ENCODE measurements at places on chromosomes 3 and 15.

- no peak for DNase-seq
Observed at GRCh38 chr15:89652666-89653065, 2.6 kb downstream of the KIF7 start.

GRCh38 chr3:4687167-4687566, 194.0 kb downstream of the ITPR1 start:
- DNase-seq = no peak

GRCh38 chr15:82305621-82306048, 43.0 kb downstream of the SAXO2 start:
- DNase-seq = no peak

GRCh38 chr3:46921871-46922271, 44.4 kb downstream of the PTH1R start:
- no peak for DNase-seq

- no peak for DNase-seq
Observed at GRCh38 chr15:85778107-85778776, 16.5 kb downstream of the KLHL25 start.

- no peak for DNase-seq
Observed at GRCh38 chr15:43769584-43770228, 7.1 kb downstream of the ELL3 start.

DNA sequence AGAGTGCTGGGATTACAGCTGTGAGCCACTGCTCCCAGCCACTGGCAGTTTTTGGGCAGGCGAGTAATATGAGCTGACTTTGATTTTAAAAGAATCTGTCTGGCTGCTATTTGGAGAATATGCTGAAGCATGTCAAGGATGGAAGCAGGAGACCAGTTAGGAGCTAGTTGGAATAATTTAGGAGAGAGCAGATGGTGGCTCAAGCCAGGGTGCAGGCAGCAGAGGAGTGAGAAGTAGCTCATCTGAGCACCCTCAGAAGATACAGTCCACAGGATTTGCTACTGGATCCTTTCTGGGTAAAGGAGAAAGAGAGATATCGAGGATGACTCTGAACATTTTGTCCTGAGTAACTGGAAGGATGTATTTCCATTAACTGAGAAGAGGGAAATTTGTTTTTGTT, 30.4 kb upstream of the BDH1 start:
- no peak for DNase-seq

GRCh38 chr3:149494759-149495580, 20.5 kb downstream of the TM4SF4 start:
- DNase-seq = no peak

DNA sequence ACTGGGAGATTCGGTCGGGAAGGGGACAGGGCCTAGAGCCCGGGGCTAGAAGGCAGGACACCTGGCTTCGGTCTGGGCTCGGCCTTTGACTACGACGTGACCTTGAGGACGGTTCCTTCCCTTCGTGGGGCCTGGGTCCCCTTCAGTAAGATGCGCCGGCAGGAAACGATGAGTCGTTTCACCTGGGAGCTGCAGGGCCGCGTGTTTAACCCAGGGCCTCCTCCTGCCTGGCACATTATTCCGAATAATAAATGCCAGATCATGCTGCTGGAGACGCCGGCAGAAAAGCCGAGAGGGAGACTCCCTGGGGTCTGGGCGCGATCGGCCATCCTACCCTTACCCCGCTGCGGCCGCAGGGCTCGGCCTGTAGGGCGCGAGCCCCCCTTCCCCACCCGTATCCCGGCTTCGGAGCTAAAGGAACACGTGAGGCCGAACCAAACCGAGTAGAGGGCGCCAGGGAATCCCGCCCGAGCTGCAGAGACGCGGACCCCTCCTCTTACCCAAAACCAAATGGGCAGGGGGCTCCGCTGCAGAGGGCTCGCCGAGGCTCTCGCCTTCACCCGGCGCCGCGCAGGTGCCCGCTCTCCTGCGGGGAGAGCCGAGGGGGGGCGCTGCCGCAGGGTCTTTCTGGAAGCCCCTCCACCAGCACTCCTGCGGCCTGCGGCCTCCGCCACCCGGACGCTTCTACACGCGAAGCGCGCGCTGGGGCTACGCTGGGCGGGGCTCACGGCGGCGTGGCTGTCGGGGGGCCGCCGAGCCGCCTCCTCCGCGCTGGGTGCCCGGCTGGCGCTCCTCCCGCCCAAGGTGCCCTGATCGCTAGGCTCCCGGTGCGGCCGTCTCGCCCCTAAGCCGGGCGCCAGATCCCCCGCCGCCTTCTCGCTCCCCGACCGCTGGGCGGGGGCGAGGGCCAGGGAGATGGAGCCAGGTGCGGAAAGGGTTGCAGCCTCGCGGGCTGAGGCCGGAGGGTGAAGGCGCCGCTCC, at the start of gene BDH1:
Gene BDH1, minus strand, starts transcription at position 688 of the 981 bp plus-strand sequence. CDS start 9,525 bp downstream, outside the sequence.
- no peak for DNase-seq

- no peak for DNase-seq
Observed at GRCh38 chr3:47512416-47513124, 942 bp downstream of the ELP6 start.

DNA sequence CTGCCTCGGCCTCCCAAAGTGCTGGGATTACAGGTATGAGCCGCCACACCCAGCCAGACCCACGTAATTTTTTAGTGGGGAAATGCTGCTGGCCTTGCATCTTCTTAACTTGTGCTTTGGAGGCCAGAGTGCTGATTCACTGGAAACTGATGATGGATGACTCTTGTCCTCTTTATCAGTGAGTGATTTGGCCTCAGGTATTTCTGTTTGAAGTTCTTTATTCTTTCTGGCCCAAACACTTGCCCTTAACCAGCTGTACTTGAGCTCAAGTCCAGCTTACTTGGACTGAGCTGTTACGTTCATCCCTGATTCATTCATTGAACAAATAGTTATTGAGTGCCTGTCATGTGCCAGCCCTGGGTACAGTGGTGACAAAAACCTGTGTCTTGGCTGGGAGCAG, 4.2 kb downstream of the PTPN23 start:
- DNase-seq = no peak

DNA sequence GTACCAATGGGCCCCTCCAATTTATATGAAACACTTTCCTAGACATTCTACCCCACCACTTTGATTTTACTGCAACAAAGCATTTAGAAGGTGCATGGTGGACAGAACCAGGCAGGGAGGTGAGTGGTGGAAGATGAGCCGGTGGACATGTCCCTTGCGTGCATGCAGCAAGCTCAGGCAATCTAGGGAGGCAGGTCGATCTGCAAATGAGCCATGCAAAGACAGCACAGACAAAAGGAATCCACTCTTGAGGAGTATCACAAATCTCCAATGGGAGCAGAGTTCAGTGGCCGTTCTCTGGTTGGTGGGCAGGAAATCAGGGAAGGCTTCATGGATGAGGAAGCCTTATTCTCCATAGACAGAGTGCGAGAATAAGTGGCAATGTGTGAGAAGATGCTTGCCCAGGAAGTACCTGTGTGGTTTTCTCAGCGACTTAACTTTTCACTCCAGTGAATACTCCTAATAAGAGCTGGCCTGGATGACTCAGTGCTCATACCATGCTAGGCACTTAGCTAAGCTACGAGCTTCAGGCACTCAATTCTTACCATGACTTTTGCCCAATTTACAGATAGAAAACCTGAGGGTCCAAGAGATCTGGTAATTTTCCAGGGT, 152.5 kb downstream of the FOXP1 start:
- DNase-seq = no peak

DNA sequence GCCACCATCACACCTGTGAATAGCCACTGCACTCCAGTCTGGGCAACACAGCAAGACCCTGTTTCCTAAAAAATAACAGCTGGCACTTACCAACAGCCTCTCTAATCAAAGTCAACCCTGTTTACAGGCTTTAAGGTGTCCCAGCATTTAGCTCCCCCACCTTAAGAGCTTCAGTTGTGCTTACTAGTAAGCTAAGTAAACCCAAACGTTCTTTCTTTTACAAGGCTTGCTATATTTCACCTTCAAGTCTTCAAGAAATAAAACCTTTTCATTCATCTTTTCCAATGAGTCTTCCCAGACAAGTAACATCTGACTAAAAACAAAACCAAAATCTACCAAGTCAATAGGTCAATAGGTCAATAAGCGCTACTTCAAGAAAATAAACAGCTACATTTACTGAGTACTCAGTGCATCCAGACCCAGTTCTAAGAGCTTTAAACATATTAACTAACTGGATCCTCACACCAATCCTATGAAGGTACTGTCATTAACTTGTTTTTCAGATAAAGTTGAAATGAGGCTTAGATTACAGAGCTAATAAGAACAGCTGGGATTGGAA, 62.4 kb downstream of the PBRM1 start:
- no peak for DNase-seq

DNA sequence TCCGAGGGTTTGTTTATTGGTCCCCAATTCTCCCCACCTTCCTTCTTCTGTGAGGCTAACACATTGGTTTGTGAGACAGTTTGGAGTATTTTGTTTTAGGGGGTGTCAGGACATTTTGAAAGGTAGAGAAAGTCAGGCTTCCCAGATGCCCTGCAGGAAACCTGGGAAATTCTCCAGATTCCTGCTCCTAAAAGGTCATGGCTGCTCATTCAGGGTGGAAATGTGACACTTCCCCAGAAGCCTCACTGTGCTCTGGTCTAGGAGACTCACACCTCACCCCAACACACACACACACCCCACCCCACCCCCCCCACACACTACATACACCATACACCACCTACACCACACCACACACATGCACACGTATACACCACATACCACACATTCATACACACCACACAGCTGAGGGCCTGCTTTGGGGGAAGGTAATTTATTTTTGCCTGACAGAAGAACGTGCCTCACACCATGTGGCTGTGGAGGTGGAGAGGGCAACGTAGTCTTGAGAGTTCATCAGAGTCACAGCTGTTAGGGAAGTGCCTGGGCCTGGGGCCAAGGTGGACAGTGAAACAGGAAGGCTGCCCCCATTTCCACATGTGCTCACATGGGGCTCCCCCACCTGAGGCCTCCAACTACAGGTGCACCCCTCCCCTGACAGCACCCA, 40.4 kb upstream of the LIMD1 start:
- no peak for DNase-seq

GRCh38 chr3:30644615-30645014, 38.2 kb downstream of the TGFBR2 start:
- no peak for DNase-seq

DNA sequence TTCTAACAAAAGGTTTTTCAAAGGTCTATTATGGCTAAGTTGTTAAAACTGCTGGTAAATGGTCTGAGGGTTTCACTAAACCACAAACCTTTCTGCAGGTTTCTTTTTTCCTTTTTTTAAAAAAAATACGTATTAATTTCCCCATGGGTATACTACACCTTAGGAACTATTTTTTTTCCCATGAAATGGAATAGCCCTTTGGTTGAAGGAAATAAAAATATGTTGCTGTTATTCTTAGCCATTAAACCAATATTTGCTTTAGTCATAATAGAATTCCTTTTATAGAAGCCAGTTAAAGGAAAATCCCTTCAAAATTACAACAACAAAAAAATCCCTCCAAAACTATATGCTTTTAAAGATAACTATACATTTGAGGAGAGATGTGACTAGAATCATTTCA, 1303.3 kb downstream of the ROBO2 start:
- DNase-seq = no peak

- no peak for DNase-seq
Observed at GRCh38 chr3:86973440-86973839, 17.5 kb downstream of the VGLL3 start.

DNA sequence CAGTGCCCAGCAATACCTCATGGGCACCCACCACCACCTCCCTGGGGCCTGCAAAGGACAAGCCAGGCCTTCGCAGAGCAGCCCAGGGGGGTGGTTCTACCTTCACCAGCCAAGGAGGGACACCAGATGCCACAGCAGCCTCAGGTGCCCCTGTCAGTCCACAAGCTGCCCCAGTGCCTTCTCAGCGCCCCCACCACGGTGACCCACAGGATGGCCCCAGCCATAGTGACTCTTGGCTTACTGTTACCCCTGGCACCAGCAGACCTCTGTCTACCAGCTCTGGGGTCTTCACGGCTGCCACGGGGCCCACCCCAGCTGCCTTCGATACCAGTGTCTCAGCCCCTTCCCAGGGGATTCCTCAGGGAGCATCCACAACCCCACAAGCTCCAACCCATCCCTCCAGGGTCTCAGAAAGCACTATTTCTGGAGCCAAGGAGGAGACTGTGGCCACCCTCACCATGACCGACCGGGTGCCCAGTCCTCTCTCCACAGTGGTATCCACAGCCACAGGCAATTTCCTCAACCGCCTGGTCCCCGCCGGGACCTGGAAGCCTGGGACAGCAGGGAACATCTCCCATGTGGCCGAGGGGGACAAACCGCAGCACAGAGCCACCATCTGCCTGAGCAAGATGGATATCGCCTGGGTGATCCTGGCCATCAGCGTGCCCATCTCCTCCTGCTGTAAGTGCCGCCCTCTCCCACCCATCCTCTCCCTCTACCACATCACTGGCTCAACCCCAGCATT, 19.2 kb upstream of the BFSP2 start:
- DNase-seq = no peak

All from SIG-M5 (cell line).